ENCODE measurements at places on chromosomes 5 and 9.

DNA sequence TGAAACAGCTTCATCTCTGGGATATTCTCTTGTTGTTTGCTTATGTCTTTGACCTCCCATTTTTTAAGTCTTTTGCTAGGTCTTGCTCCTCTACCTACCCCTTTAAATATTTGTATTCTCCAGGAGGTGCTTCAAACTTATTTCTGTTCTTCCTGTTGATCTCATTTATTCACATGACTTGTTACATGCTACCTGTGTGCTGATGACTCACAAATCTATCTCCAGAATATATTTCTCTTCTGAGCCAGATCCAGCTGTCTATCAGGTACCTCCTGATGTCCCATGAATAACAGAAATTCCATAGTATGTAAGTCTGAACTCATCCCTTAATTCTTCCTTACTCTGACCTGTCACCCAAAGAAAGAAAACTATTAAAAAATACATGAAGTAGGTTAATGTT is 11.0 kb downstream of the NIPBL start:
- no peak for DNase-seq

- DNase-seq: no peak
Measured at GRCh38 chr5:110321117-110321516, 405.4 kb downstream of the TMEM232 start.

GRCh38 chr9:34089311-34089710 is 37.2 kb downstream of the DCAF12 start:
- DNase-seq: no peak

DNA sequence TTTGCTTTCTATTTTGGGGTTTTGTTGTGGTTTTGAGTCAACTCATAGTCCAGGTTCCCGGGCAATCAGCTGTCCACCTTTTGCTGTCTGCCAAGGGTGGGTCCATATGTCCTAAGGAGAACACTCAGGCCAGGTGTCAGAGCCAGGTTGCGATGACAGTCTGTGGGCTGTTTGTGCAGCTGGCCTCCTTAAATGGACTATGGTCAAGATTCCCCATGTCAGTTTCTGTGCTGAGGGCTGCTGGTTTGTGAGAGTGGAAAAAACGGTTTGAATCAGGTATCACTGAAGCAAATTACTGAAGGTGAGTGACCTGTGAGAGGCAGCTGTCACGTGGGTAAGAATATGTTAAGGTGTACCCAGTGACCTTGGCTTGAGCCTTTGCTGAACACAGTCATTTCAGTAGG is 33.0 kb downstream of the SNX30 start:
- DNase-seq: no peak

DNA sequence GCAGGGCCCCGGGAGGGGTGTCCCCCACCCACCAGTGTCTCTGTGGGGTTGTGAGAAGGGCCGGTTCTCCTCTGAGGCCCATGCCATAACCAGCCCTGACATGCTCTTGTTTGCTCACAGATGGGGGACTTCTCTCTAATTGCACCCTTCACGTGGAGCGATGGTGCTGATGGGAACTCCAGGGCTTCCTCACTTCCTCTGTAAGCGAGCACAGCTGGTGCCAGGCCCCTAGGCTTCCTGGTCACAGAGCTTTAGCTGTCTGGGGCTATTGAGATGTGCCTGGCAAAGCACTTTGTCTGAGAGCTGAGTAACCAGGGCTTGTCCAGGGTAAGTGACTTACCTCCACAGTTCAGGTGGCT is 36.4 kb downstream of the PHF2 start:
- no peak for DNase-seq

GRCh38 chr5:97124335-97124734 is 18.1 kb downstream of the LIX1 start:
- DNase-seq: no peak

DNA sequence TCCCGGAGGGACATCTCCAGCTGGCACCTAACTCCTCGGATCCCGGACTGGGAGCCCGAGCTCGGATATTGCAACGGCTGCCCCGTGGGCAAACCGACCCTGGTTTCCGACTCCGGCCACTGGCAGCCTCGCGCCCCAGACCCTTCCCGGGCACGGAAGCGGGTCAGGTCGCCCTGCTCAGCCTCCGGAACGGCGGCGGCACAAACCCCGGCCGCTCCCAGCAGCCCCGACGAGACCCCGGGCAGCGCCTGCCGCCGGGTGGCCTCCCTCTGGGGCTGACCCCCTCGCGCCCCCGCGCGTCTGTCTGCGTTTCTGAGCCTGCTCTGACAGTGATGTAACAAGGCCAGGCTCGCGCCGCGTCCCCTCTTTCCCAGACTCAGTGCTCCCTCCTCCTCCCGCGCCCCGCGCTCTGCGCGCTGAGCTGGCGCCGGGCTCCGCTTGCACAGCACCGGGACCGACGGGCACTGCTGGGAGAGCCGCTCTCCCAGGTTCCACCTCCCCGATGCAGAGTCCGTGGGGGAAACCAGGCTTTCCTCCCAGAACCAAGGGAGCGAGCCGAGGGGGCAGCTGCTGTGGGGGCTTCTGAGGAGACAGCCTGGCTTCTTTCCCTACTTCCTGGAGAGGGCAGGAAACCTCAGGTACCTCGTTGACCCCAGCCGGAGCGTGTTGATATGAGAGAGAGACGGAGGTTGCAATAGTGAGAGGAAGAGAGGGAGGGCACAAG is at the start of gene TMEM215:
TMEM215 (plus strand) TSS at position 373 of the 724 bp plus-strand sequence. CDS start 644 bp downstream, outside the sequence.
- DNase-seq: no peak

DNA sequence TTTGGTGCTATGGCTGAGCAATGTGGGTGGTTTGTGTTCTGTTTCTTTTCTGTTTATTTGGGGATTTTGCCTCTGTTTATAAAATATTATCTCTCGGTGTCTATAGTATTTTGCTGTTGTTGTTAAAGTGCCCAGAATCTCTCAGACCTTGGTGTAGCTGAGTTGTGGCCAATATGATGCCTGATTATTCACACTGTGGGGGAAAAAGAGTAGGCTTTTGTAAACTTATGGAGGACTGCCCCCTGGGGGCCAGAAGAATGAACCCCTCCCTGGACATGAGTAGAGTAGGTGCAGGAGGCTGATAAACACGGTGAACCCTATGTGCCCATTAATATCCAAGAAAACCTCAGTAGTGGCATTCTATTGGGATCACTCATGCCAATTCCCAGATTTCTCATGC is 49.0 kb upstream of the DPYSL3 start:
- no peak for DNase-seq

DNA sequence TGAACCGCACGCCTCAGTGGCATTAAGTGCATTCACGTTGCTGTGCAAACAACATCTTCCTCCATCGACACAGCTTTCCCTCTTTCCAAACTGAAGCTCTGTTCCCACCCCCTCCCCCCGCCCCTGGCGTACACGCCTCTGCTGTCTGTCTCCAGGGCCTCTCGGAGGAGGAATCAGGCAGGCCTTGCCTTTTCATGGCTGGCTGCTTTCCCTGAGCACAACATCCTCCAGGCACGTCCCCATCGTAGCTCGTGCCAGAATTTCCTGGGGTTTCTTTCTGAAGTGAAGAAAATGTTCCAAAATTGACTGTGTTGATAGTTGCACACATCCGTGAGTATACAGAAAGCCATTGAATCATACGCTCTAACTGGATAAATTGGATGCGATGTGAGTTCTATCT is 22.3 kb upstream of the TMEM250 start:
- no peak for DNase-seq

DNA sequence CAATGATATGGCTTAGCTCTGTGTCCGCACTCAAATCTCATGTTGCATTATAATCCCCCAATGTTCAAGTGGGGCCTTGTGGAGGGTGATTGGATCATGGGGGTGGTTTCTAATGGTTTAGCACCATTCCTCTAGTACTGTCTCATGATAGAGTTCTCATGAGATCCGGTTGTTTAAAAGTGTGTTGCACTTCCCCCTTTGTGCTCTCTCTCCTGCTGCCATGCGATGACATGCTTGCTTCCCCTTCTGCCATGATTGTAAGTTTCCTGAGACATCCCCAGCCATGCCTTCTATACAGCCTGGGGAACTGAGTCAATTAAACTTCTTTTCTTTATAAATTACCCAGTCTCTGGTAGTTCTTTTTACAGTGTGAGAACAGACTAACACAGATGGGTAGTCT is 427.1 kb downstream of the CHSY3 start:
- no peak for DNase-seq

DNA sequence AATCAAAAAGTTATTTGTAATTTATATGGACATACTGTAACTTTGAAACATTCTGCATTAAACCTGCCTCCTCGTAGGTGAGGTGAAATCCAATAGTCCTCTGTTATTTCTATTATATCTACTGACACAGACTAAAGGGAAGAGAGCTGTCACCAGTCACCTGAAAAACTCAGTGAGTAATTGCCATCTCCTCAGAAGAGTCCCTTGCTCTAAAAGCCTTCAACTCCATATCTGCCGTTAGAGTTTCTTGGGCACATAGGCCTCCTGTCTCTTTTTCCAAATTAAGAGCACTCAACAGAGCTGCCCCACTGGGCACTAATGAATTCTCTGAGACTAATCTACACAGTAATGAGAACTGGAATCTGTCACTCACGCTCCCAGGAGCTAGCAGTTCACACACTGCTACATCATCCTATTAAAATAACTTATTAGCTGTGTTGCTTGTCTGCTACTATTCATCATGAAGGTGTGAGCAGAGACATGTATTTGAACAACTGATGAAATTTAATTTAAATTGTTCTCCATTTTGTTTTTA is 67.3 kb upstream of the VCAN start:
- no peak for DNase-seq

- no peak for DNase-seq
Measured at GRCh38 chr9:137943655-137944054, 66.1 kb downstream of the CACNA1B start.

DNA sequence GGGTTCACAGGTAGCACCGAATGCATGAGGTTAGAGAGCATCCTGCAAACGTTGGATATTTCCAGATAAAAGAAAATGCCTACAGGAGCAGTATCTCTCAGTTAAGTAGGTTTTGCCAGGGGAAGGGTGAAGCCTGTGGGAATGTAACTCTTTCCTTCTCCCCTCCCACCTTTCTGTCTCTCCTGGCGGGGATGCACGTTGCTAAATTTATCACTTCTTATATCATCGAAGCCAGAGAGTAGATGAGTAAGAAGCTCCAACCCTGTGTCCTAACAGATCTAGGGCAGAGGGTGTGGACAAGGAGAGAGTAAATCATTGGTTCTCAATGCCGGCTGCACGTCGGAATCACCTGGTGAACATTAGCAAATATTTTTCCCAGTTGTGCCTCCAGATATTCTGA is 457.5 kb downstream of the ENC1 start:
- no peak for DNase-seq

GRCh38 chr9:128414461-128414860 is 6.2 kb upstream of the CERCAM start:
- DNase-seq: no peak

DNA sequence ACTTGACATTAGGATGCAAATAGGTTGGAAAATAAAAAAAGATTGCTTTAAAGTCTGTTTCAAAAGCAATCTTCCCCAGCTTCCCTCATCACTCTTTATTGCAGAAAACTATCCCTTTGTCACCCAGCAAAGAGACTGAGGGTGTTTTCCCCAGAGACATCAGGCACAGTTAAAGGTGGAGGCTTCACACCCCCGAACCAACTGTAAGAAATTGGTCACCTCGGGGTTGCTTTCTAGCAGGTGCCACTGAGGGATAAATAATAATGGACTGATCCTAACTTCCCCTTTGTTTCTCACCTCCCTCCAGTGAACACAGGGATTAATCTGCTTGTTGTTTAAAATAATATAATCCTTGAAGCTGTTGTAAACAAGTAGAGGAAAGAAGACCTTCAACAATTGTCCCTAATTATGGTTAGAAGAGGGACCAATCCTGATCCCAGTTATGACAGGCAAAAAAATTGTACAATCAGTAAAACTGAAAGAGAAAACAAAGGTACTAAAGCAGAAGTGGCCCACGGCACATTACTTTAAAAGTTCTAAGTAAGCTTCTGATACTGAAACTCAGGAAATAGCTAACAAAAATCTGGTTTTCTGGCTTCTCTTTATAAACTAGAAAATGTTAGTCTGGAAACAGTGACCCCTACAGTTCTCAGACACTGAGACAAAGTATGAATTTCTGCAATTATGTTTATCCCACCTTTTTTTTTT is 6.6 kb upstream of the PCSK1 start:
- DNase-seq: no peak

DNA sequence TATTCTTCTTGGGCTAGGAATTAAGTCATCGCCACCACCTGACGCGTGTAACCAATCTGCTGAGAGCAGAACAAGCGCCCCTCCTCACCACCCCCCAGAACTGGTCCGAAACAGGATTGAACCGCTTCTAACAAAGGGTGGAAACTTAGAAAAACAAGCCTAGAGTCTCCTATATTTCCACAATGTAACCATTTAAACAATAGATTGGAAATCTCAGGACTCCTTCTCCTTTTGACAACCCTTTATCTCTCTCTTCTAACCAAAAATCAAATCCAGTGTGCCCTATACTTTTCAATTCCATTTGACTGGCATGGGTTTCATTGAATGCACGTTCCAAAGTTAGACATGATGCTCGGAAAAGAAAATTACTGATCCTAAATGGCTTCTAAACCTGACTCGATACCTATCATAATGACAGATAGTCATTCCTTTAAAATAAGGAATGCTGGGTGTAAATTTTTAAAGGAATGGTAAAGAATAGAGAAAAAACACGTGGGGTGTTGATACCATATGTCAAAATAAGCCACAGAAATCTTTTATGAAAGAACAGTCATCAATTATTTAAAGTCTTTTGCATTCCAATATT is 1.2 kb downstream of the ARRDC3 start:
- peak; percentile 48 for DNase-seq

DNA sequence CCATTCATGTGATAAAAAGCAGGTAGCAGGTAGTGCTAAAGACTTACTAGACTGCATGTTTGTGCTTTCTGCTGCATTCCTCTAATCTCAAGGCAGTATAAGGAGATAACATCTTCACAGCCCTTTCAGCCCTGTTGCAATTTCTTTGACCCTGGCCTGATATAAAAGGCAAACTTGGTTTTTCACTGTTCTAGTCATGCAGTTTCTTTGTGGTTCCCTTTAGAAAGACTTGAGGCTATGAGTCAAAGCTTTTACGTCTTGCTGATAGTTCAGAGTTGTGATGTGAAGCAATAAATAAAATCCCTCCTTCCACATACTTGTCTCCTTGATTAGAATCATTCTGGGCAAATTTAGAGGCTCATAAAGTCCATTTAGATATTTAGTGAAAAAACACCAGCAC is 88.6 kb upstream of the CDKN2B start:
- DNase-seq: no peak

- DNase-seq: no peak
Measured at GRCh38 chr9:136075134-136075841, 19.8 kb downstream of the NACC2 start.

GRCh38 chr9:126791406-126792230 is 13.2 kb upstream of the ZBTB43 start:
- no peak for DNase-seq
